Stimulated activated CD8-positive, alpha-beta memory T cell treated with anti-CD3 and anti-CD28 coated beads, Interleukin-7, amount 100 ng/mL, for 4 hours (primary cell): ENCODE measurements at places on chromosomes 11 and 22.

- DNase-seq: no peak
Observed at GRCh38 chr11:131851964-131852755, 481.7 kb downstream of the NTM start.

- DNase-seq: no peak
Observed at GRCh38 chr11:6351782-6352382, 31.6 kb upstream of the CAVIN3 start.

- DNase-seq: no peak
Observed at GRCh38 chr11:129698212-129698611, 117.4 kb upstream of the TMEM45B start.

- DNase-seq: no peak
Observed at GRCh38 chr11:8028766-8029165, 41.6 kb downstream of the EIF3F start.

DNA sequence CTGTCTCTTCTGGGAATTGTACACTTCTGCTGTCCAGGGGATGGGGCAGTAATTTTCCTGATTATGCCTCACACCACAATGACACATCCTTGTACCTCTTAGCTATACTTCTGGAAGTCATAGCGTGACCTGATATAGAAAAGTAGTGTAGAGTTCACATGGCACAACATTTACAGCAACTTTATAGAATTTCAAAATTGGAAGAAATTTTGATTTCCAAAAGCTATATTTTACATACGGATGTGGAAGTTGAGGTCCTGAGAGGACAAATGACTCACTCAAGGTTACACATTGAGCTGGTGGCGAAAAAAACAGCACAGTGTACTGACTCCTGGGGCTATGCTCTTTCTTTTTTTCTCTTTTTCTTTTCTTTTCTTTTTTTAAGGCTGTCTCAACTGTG is 6.3 kb upstream of the CYP2R1 start:
- DNase-seq: no peak
